Activated naive CD4-positive, alpha-beta T cell treated with anti-CD3 and anti-CD28 coated beads, Interleukin-2, amount 50 U/mL, for 72 hours (primary cell): ENCODE measurements at places on chromosomes 12 and 14. TPM values are rescaled to one million over a fixed set of nuclear protein-coding genes. Genes with fewer than 3 reads are reported as not detected.

- no peak for DNase-seq
Observed at GRCh38 chr12:92012691-92013090, 133.0 kb downstream of the BTG1 start.

The CCDC198 gene
- not detected for total RNA-seq

The RTRAF gene
- total RNA-seq, result 241 TPM

DNA sequence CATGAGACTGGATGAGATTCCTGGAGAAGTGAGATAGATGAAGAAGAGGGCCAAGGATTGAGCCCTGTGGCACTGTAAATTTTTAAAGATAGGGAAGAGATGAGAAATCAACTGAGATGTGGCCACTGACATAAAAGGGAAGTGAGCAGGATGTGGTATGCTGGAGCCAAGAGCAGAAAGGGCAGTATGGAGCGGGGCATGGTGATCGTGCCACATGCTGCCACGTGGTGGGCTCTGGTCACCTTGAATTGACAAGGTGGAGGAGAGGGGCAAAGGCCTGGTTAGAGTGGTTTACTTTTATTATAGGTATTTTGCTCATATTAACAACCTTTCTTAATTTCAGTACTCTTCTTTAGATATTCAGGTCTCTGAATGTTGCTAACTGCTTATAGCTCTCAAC, 257.9 kb downstream of the NEDD1 start:
- no peak for DNase-seq

The VWF gene
- total RNA-seq, result not detected

DNA sequence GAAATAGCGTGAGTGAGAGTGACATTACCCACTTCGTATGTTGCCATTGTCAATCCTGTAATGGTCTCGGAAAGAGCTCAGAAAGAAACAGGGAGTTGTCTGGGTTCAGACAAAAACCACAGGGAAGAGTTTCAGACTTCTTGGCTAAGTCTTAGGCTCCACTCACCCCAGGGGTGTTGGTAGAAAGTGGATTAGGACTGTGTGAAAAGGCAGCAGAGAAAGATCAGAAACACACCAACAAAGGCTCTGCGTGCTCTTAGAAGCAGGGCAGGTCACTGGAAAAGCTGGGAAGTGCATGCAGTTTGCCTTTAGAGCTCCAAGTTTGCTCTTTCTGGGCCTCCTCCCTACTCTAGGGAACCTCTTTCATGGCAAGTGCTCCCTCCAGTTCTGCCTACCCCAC, 106.1 kb upstream of the PLXNC1 start:
- DNase-seq, result no peak

The EML5 gene
- 1.1 TPM for total RNA-seq

- no peak for DNase-seq
Observed at GRCh38 chr12:3227076-3227975, 150.1 kb downstream of the TSPAN9 start.

GRCh38 chr12:133202493-133203343, 21.4 kb downstream of the ZNF268 start:
- DNase-seq, result no peak

The GRIP1 gene
- 0.82 TPM for total RNA-seq

GRCh38 chr14:87756661-87757060, 236.3 kb downstream of the GALC start:
- DNase-seq, result no peak

The MBD6 gene
- 66.4 TPM for total RNA-seq

GRCh38 chr12:114499338-114499737, 93.4 kb upstream of the TBX5 start:
- no peak for DNase-seq

DNA sequence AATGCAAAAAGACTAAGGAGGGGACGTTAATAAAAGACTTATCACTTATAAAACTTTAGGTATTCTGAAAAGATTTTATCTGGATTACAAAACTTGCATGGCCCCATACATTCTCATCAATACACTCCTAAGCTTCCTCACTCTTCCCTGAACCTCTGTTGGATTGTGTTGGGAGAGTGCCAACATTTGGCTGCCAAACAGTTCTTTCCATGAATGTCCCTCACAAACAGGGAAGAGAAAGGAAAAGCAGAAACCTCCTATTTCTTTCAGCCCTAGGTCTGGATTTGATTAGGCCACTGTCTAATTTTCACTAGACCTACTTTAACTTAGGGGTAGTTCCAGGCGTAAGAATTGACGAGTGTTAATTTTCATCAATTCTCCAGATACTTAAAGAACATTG, 11.7 kb downstream of the PTHLH start:
- no peak for DNase-seq

GRCh38 chr12:913919-914698, 35.4 kb downstream of the RAD52 start:
- no peak for DNase-seq

DNA sequence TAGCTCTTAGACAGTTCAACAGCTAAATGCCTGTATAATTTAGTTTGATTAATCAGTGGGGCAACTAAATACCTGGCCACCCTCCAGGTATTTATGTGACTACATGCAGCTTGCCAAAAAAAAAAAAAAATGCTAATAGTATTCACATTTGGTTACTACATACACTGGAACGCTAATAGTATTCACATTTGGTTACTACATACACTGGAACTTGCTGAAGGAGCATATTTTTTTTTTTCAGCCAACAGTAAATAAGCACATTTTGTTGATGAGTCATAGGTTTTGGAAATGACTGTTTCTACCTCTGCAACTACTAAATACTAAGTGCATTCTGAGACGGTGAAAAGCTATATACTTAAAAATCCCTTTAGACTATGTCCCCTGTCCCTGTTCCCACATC, 1172.3 kb downstream of the LRFN5 start:
- DNase-seq, result no peak

- DNase-seq, result no peak
Observed at GRCh38 chr12:100359822-100360221, 2.9 kb downstream of the SLC17A8 start.

- no peak for DNase-seq
Observed at GRCh38 chr12:124481772-124482566, 85.4 kb downstream of the NCOR2 start.

GRCh38 chr12:107029081-107029480, 42.1 kb upstream of the MTERF2 start:
- DNase-seq, result no peak

GRCh38 chr12:89880690-89881350, 172.2 kb upstream of the ATP2B1 start:
- DNase-seq, result peak; percentile 39

- DNase-seq, result no peak
Observed at GRCh38 chr12:103667125-103667524, 80.1 kb downstream of the STAB2 start.

DNA sequence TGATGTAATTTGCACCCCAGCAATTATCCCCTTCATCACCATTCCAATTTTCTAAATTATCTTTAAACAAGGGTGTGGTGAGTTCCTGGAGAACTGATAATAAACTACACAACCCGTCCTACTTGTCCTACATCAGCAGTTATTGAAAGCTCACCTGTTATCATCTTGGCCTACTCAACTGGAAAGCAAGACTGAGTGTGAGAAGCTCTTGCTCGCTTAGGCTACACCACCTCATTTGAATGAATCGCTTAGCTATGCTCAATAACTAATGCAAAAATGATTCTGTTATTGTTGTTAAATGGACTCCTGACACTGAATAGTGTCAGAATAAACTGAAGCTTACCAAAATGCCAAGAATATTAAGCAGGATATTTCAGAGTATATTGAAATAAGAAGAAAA, 115.4 kb upstream of the BTG1 start:
- DNase-seq, result no peak

- no peak for DNase-seq
Observed at GRCh38 chr12:130573235-130573634, 142.9 kb downstream of the RIMBP2 start.

- no peak for DNase-seq
Observed at GRCh38 chr12:65420941-65421340, 142.5 kb downstream of the MSRB3 start.

GRCh38 chr12:56840922-56841321, 77.8 kb downstream of the HSD17B6 start:
- no peak for DNase-seq

The PIK3C2G gene
- total RNA-seq, result not detected
